Stimulated activated CD8-positive, alpha-beta memory T cell treated with anti-CD3 and anti-CD28 coated beads, Interleukin-7, amount 100 ng/mL, for 48 hours (primary cell): ENCODE measurements at places on chromosomes 3 and 15.

DNA sequence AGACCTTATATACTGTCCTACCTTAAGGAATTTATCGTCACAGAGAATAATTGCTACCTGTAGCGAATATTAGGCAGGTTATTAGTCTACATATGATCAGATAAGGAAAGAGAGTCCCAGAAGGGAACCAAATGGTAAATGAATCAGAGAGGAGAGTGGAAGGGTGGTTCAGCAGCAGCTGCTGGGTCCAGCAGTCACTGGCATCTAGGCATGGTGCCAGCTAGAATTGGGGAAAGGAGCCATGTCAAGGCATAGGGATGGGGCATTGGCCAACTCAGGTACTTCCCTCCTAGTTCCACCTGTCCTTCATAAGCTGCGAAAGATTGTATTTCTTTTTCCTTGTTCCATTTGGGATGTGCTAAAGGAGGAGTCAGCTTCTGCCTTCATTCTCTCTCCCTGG lies 23.4 kb downstream of the HACD3 start:
- no peak for DNase-seq

DNA sequence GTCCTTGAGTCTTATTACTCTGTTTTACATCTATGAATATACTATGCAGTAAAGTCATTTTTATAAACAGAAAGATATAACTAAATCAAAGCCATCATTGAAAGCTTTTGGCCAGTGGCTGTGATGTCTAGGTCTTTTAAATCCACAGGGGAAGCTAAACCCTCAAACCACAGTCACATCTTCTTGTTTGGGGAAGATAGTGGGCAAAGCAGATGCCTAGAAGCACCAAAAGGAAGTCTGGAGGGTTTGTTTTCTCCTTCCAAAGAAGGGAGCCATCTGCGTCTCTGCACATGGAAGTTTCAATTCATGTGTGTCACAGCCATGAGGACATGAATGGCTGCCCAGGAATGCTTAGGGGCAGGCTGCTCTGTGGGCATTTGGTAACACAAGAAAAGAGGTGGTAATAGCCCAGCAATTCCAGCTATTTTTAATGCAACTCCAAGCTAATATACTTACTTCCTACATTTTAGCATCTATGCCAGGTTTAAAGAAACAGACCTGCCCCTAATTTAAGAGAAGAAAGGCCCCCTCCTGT lies 322.2 kb downstream of the SLC9A9 start:
- DNase-seq, result no peak

DNA sequence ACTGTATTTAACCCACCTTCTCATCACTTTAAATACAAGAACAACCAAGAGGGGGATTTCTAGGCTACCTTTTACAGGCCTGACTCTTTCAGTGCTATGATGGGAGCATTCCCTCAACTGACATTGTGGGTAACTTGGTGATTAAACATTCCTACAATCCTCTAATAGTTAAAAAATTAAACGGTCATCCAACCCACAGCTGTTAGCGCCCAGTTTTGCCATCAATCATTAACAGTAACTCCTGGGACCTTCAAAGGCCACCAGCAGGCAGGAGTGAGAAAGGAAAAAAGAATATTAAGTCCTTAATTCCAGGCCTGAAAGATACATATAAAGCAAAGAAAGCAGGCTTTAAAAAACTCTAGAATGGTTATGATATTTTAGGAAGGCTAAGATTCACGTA lies 512.1 kb downstream of the MAGI1 start:
- no peak for DNase-seq

DNA sequence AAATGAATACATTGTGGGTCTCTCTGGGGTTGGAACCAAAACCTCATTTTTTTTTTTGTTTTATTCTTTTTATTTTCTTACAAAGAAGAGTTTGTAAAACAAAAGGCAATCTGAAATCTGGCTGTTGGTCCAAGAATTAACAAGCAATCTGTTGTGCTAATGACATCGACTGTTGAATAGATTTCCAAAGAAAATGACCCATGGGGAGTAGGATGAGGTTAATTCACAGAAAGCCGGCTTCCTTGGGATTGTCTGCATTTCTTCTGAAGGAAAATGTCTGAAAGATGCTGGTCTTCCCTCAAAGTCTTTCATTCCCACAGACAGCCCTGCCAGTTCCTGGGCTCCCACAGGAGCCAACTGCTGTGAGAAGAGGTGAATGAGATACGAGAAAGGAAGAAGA lies 92.9 kb downstream of the LRRC3B start:
- DNase-seq, result no peak

GRCh38 chr3:178147001-178147400 lies 389.2 kb upstream of the KCNMB2 start:
- no peak for DNase-seq

DNA sequence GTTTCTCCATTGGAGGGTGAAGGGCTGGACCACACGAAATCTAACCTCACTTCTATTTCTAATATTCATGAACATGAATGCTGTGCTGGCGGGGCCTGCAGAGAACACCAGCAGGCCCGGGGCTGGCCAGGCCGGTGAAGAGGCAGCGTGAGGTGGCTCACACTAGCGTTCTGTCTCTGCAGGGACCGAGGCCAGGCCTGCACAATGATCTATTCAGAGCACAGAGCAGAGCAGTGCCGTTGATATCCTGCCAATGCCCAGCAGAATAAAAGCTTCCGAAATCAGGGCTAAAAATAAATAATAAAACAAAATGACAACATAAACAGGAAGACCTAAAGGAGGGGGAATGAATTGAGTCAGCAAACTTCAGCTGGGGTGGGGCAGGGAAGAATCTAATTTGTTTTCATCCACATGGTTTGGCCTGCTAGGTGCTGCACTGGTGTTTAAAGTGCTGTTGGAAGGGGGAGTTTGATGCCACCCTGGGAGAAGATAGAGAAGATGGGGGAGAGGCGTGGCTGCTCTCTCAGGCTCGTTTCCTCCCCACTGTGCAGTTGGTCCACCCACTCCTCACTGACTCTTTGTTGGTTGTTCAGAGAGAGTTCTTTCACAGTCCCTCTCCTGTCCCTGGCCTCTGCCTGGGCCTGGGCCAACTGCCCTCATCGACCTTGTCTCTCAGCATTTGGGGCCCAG lies 837.1 kb downstream of the AGBL1 start:
- no peak for DNase-seq

DNA sequence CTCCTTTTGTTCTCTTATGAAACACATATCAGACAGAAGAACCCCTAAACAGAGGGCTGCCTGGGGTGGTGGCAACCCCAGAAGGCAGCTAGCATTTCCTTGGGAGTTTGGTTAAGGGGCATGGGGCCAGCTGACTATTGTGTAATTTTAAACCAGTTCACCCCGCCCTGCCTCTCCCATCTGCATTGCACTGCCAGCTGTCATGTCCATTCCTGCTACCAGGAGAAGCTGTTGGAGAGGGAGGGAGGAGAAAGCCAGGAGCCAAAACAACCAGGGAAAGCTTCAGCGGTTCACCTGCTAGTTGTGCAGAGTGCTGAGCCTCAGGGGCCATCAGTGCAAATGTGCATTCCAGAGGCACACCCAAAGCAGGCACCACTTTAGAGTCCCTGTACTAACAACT lies 47.6 kb upstream of the ATP1B3 start:
- DNase-seq, result no peak

GRCh38 chr3:168493412-168494205 lies 397.9 kb upstream of the GOLIM4 start:
- DNase-seq, result no peak

- no peak for DNase-seq
Measured at GRCh38 chr3:171736556-171736955, 73.7 kb downstream of the PLD1 start.

GRCh38 chr15:68537097-68537496 lies 41.7 kb upstream of the CORO2B start:
- no peak for DNase-seq

DNA sequence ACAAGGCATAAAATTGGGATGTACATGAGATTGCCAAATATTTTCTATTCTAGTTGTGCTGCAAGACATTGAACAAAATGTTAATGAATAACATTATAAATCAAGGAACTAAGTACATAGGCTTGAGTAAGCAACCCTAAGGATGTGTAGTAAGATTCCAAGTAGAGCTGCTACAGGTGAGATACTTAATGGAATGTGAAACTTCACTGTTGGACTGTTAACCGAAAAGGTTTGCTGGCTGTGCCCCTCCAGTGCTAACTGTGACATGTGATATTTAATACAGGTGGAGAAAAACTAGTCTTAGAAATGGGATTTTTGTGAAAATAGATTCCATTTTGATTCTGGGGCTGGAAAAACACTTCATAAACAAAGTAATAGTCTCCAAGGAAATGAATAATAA lies 52.4 kb downstream of the TSC22D2 start:
- no peak for DNase-seq

GRCh38 chr15:28783873-28784272 lies 64.6 kb downstream of the GOLGA6L7 start:
- DNase-seq, result no peak

GRCh38 chr3:106333911-106334618 lies 465.3 kb upstream of the CBLB start:
- DNase-seq, result peak; percentile 78

DNA sequence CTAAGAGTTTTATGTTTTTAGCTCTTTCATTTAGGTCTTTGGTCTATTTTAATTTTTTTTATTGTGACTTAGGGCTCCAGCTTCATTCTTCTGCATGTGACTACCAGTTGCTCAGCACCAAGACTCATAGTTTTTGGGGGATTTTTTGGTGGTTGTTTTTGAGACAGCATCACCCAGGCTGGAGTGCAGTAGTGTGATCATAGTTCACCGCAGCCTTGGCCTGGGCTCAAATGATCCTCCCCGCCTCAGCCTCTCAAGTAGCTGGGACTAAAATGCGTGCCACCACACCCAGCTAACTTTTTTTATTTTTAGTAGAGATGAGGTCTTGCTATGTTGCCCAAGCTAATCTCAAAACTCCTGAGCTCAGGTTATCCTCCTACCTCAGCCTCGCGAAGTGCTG lies 19.4 kb downstream of the CDV3 start:
- no peak for DNase-seq

- DNase-seq, result no peak
Measured at GRCh38 chr15:77094397-77095030, 23.6 kb upstream of the TSPAN3 start.

DNA sequence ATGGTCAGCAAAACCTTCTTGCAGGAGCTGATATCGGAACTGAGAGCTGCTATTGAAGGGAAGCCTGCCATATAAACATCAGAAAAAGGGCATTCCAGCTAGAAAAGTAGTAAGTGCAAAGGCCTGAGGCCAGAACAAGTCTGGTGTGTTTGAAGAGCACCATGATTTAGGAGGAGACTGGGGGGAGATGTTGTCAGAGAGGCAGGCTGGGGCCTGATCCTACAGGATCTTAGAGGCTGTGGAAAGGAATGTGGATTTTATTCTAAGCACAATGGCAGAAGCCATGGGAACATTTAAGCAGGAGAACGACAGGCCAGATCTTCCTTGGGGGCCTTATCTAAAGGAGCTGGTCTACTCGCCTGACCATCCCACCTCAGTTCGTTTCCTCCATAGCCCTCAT lies 5.1 kb upstream of the MUC13 start:
- no peak for DNase-seq

DNA sequence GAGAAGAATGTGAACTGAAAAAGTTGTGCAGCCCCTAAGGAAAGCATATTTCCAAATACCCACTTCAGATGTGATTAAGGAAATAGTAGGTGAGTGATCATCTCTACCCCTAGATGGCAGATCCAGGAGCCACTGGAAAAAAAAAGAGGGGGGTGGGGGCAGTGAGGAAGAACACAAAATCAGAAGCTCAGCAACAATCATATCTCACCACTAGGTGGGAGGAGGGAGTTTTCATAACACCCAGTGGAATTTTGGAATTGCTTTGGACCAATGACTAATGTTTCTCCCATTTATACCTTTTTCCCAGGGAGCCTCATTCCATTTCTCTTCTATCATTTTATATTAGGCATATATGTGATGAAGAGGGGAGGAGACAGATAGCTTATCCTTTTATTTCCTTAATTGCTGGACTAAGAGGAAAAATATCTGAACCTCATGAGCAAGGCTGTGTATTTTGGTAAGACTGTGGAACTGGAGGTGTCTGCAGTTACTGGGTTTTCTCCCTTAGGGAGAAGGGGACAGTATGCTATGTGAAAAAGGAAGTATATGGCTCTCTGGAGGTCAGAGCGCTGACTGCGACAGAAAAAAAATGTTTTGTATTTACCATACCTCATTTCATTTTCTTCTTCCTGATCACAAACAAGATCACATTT lies 363.4 kb downstream of the GAP43 start:
- DNase-seq, result no peak
